Body of pancreas (tissue), 4 donors: ENCODE measurements at places on chromosomes 6 and 20.

GRCh38 chr6:112144145-112144926 lies 56.9 kb downstream of the FAM229B start:
- peak; percentile 12 for DNase-seq

GRCh38 chr20:12591949-12592470 lies 416.8 kb upstream of the SPTLC3 start:
- no peak for DNase-seq

GRCh38 chr20:63456429-63457284 lies 15.8 kb downstream of the KCNQ2 start:
- DNase-seq = peak; percentile 45

GRCh38 chr6:139161817-139162284 lies 27.0 kb downstream of the HECA start:
- no peak for DNase-seq

DNA sequence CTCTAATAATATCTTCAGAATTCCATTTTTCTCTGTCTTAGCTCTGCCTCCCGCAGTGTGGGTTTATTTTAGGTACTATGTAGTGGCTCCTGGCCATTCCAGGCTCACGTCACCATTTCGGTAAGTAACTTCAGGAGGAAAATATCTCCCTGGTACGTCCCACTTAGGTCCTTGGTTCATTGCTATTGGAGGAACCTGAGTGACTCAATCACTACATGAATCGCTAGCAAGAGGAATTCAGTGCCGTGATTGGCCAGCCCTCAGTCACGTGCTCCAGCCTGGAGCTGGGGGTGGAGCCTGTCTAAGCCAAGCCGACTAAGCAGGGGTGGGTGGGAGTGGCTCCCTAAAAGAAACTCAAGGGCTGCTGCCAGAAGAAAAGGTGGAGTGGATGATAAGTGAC lies 67.3 kb upstream of the E2F3 start:
- DNase-seq = no peak
